Dermis blood vessel endothelial cell (primary cell): ENCODE measurements at places on chromosomes 12 and 14. TPM values are rescaled to one million over a fixed set of nuclear protein-coding genes. Genes with fewer than 3 reads are reported as not detected.

The CBLN3 gene
- 0.84 and 1.0 TPM in 2 replicates for total RNA-seq

The CPNE6 gene
- not detected in 2 replicates for total RNA-seq

The ZNF740 gene
- total RNA-seq: 13.0 and 14.5 TPM in 2 replicates

The TTC6 gene
- total RNA-seq: not detected in 2 replicates

The KRT83 gene
- total RNA-seq: not detected in 2 replicates

The EID3 gene
- total RNA-seq: 5.4 and 6.8 TPM in 2 replicates

The RFX4 gene
- not detected in 2 replicates for total RNA-seq

The TCL1B gene
- total RNA-seq: not detected in 2 replicates

The TUBA1B gene
- 1,075 and 1,939 TPM in 2 replicates for total RNA-seq

The DPY19L2 gene
- total RNA-seq: 0.51 and 2.4 TPM in 2 replicates

The CLSTN3 gene
- total RNA-seq: 35.2 and 42.0 TPM in 2 replicates

The PIK3C2G gene
- 1.0 and 3.0 TPM in 2 replicates for total RNA-seq

The LRFN5 gene
- total RNA-seq: not detected in 2 replicates

The PLEKHD1 gene
- total RNA-seq: under 0.01 TPM in 1 of 2 replicates, not detected in the other

The KLHL42 gene
- 23.6 and 33.4 TPM in 2 replicates for total RNA-seq

The FKBP3 gene
- total RNA-seq: 32.3 and 36.2 TPM in 2 replicates

The DYRK4 gene
- total RNA-seq: 18.9 and 29.0 TPM in 2 replicates

The KLHL33 gene
- total RNA-seq: 0.09 and 0.17 TPM in 2 replicates

The PMEL gene
- total RNA-seq: 0.37 and 1.5 TPM in 2 replicates

The OSBPL8 gene
- total RNA-seq: 35.4 and 53.1 TPM in 2 replicates

The ANO2 gene
- total RNA-seq: 41.2 and 82.9 TPM in 2 replicates

The HOXC9 gene
- total RNA-seq: 0.28 and 0.68 TPM in 2 replicates

The FAM181A gene
- total RNA-seq: not detected in 2 replicates

The CLEC1A gene
- 16.2 and 26.2 TPM in 2 replicates for total RNA-seq

The FAM222A gene
- 0.17 and 0.65 TPM in 2 replicates for total RNA-seq

The RND1 gene
- total RNA-seq: 3.4 and 10.9 TPM in 2 replicates

The TAS2R13 gene
- 0.84 and 1.0 TPM in 2 replicates for total RNA-seq

The BRMS1L gene
- 2.9 and 10.8 TPM in 2 replicates for total RNA-seq

The CLEC2A gene
- total RNA-seq: not detected in 2 replicates

The LIMA1 gene
- 30.8 and 69.7 TPM in 2 replicates for total RNA-seq

The CCDC196 gene
- total RNA-seq: not detected in 2 replicates
